ENCODE measurements at places on chromosomes 5 and 9.

DNA sequence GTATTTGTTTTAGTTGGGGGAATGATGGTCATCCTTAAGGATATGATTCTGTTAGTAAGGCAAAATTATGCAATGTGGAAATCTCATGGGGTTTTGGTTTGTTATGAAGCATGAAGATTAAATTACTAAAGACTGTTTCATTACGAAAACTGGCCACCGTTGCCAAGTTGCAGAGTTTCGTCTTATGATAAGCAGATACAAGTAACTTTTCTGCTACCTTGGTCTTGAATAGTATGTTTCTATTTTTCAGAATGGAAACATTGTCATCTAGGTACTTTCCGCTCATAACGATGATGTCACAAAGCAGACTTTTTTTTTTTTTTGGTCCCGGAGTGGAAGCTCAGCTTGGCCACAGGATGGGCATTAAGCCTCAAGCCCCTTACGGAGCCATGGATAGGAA, 4.2 kb downstream of the CCNI2 start:
- peak; percentile 20 for DNase-seq

DNA sequence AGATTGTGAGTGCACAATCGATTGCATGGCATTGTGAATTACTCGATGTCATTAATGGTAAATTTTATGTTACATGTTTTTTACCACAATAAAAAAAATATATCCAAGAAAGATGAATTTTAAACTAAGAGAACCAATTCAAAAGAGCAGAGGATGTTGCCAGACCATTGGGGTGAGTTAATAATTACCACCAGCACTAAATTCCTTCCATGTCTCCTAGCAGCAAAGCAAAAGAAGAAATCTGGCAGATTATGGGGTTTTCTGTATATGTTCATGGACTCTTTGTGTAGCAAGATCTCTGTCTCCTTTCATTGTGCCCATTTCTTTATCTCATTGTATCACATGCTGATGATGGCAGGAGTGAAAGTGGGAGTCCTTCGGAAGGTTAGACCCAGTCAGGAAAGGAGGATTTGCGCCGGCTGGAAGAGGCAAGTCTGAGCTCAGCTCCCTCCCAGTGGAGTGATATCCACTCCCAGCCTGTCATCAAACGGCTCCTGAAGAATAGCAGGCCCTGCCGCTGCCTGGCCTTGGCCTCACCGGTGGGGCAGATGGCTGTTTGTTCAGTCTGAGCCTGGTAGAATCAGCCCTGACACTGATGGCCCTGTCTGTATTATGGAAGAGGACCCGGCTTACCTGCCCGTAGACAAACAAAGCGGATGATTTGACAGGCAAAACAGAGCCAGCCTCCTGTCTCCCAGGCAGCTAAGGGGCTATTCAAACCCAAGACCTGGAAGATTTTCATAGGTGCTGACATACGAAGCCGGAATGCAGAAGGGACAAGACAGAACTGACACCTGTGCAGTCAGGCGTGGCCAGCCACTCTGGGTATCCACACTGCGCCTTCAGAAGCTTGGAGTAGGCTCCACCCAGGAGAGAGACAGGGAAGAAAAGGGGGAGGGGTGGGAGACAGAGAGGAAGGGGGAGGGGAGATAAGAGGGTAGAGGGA, 21.9 kb upstream of the FOXE1 start:
- no peak for DNase-seq

- no peak for DNase-seq
Observed at GRCh38 chr9:98132806-98133631, 14.0 kb upstream of the TRIM14 start.

GRCh38 chr5:115820846-115821245, 4.4 kb upstream of the CDO1 start:
- no peak for DNase-seq

GRCh38 chr5:68344447-68345111, 129.0 kb downstream of the PIK3R1 start:
- DNase-seq, result no peak

- no peak for DNase-seq
Observed at GRCh38 chr9:115668521-115668920, 485.1 kb upstream of the PAPPA start.

Measured in CD4-positive, alpha-beta T cell treated with Interleukin-21 for 1 hour (primary cell).